Left cardiac atrium (tissue), 4 donors: ENCODE measurements at places on chromosomes 5 and 9. TPM values are rescaled to one million over a fixed set of nuclear protein-coding genes. Genes with fewer than 3 reads are reported as not detected.

Gene MEF2C
- total RNA-seq, result 53.7 TPM

Gene PELO
- 23.6 TPM for total RNA-seq

Gene SLC46A2
- total RNA-seq, result not detected

GRCh38 chr9:72749276-72749675 is 203.6 kb downstream of the ALDH1A1 start:
- DNase-seq, result no peak

DNA sequence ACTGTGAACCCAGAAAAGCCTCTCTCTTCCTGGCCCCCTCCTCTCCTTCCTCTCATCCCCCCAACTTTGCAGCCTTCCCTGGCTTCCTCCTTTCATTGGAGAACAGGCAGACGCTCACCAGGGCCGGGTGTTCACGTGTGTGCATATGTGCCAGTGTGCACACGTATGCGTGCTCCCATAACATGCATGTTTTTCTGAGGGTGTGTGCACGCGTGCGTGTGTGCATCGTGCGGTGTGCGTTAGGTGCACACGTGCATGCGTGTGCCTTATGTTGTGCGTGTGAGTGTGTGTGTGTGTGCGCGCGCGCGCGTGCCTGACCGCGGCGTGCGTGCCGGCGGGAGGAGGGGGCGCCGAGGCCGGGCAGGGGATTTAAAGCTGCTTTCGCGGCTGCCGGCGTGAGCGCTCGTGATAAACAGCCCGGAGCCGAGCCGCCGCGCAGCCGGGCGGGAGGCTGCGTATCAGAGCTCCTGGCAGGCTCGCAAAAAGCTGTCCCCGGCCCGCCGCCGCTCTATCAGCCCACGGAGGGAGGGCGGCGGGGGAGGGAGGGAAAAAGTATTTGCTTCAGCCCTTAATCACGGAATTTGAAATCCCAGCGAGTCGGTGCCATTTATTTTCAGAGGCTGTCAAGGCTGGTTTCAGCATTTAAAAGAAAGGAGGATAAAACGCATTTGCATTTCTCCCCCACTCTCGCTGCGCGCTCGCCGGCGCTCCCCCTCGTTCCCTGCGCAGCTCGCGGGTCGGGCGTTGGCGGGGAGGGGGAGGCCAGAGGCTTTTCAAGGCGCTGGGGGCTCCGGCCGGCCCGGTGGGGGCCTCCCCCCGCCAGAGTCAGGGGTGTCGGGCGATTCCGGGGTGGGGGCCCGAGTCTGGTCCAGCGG is 183.9 kb downstream of the C9orf50 start:
- peak; percentile 80 for DNase-seq
